Common myeloid progenitor, CD34-positive (primary cell): ENCODE measurements at places on chromosomes 16 and 17.

DNA sequence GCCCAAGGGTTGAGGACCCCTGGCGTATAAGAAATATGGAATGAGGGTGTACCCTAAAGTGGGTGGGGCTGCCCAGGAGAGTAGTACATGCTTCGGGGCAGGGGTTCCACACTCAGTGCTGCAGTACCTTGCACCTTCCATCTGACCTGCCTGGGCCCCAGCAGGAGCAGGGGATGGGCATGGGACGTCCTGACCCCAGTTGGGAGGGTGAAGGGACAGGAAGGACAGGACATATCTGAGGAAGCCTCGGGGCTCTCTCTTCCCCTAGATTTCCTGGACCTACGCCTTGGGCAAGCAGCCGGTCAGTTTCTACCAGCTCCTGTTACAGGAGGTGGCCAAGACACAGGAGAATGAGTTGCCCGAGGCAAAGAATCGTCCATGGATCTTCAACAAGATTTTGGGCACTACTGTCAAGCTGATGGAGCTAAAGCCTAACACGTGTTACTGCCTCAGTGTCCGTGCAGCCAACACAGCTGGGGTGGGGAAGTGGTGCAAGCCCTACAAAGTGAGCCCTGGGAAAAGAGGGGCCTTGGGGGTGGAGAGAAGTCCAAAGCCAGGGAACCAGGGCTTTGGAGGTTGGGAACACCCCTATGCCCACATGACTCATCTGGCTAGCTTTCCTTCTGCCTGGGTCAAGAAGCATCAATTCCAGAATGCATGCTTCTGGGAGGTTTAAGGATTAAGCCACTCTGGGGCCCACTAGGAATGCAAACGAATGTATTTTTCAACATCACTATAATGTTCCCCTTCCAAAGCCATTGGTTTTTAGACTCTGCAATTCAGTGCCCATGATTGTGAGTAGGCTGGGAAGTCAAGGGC, 7.9 kb downstream of the FNDC8 start:
- no peak for DNase-seq

- DNase-seq, result peak; percentile 91
These were observed at the start of gene TEX2 for GRCh38 chr17:64263000-64263766. TEX2 (minus strand) TSS chr17:64263260; CDS start chr17:64214217, 49,043 bp downstream.

- peak; percentile 9 for DNase-seq
These were observed 44.8 kb downstream of the ABCC12 start for GRCh38 chr16:48110982-48111381.

DNA sequence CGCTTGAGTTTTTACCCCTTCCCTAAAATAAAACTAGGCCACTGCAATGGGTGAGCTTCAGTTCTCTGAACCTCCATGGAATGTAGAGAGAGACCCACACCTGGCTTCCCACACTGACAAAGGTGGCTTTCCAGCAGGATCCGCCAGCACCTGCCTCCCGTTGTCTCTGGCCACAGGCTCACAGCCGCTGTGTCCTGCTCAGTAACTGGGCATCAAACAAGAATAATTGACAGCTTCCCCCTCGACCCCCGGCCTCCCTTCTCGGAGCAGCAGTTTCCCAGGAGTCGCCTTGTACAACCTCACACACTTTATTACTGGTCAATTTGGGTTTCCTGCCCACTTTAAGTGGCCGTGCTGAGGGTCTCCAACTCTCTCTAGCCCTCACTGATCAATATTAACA, 586.1 kb upstream of the PSMD7 start:
- no peak for DNase-seq

DNA sequence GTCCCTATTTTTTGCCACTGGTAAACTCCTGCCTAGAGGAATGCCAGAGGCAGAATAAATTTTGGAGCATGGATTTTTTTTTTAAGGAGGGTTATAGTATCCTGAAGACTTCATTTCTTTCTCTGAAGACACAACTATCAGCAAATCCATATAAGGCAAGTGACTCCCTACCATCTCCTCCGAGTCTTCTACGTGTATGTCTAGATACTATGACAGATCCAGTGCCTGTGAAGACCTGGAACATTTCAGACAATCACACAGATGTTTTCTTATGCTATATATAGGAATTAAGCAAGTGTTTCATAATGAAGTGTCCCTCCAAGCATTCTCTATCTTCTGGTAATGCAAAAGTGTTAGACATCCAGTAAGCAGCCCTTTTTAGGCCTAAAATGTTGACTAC, 255.5 kb upstream of the TBX2 start:
- DNase-seq, result no peak

DNA sequence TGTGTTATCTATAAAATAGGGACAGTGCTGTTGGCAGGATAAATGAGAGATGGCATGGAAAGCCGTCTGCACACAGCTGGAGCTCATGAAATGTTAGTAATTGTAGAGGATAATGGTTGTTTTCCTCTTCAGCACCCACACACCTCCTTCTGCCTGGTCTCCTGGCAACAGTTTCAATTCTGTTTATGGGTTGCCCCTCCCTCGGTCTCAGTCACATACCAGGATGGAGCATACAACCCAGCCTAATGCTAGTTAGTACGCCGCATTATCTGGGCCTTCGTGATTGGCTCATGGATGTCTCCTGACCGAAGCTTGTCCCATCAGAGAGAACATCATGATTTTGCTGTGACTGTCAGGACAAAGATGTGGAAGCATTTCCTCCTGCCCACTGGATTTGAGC, 126.2 kb upstream of the WSCD1 start:
- DNase-seq, result no peak

DNA sequence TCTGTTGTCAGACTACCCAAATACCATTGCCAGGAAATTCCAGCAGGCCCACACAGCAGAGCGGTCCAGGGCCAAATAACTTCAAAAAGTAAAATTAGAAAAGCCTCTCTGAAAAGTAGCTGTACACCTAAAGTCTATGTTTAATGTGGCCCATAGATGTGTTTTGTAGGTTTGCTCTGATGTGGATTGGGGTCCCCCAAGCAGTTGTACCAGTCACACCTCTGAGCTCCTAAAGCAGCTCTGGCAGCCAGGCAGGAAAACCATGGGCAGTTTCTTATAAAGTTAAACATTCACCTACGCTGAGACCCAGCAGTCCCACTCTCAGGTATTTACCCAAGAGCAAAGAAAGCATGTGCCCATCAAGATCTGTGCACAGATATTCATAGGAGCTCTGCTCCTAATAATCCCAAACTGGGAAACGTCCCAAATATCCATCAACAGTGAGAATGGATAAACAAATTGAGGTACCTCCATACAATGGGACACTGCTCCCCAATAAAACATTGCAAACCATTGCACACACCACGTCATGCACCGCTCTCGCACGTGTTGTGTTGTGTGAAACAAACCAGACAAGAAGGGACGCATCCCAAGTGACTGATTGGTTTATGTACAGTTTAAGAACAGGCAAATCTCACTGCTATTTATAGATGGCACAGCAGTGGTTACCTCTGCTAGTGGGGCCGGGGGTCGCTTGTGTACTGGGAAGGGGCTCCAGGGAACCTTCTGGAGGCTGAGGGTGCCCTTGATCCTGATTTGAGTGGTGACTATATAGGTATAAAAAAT, 15.8 kb upstream of the PRM1 start:
- DNase-seq, result peak; percentile 66

DNA sequence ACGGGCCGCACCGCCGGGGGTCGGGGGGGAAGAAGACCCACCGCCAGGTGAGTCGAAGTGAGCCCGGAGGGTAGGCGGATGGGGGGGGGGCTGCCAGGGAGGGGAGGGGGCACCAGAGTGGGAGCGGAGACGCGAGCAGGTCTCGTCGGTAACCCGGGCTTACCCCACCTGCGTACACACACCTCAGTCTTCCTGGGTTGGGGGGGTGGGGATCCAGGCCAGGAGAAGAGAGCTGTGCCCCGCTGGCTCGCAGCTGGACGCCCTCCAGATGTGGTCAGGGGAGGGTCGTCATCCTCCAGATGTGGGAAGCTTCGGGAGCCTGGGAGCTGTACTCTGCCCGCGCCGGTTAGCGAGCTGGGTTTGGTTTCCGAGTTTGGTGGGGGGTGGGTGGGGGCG, 1.2 kb downstream of the CACNA1G start:
- DNase-seq, result no peak

DNA sequence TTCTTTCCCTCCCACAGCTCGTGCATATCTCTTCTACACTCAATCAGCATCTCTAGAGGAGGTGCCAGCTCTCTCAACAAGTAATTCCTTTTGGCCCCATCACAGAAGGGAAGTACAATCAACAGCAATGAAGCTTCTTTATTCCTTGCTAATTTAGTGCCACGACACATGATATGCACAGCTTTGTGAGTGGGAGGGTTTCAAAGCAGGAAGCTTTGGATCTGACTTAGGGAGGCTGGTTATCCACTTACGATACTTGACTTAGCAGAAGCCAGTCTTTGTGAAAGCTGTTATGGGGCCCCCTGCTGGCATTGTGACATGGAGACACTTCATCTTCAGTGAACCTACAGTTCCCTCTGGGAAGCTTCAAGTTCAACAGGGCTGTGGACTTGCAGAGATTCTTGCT, 81.0 kb downstream of the TMEM100 start:
- DNase-seq, result peak; percentile 60

DNA sequence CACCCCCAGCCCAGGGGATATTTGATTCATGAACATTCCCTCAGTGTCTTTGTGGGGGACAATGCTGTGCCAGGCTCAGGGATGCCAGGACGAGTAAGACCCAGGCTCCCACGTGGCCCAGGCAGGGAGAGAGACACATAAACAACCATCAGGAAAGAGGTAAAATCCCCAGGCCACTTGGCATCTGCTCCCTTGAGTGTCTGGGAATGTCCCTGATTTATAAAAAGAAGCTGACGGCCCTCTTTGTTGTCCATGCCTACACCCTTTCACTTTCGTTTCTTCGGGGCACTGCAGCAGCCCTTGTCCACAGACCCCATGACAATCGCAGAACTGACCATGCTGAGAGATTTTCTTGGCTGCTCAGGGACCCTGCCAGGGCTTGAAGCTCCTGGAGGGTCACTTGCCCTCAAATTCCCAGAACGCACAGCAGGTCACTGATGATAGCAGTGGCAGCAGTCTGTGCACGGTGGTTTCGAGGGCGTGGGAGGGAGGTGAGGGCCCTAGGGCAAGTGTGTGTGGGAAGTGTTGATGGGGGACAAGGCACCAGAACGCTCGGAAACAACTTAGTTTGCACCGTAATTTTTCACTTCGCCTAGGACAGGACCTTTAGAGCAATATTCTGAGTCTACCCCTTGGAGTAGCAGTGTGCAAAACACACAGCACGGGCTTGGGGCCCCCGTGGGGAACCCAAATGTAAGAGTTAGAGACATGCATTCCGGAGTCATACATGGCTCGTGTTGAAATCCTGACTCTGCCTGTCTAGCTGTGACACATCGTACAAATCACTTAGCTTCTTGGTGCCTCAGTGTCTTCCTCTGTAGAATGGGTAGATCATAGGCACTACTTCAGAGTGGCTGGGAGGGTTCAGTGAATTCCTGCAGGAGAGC, 4.7 kb downstream of the NOD2 start:
- DNase-seq, result peak; percentile 70

DNA sequence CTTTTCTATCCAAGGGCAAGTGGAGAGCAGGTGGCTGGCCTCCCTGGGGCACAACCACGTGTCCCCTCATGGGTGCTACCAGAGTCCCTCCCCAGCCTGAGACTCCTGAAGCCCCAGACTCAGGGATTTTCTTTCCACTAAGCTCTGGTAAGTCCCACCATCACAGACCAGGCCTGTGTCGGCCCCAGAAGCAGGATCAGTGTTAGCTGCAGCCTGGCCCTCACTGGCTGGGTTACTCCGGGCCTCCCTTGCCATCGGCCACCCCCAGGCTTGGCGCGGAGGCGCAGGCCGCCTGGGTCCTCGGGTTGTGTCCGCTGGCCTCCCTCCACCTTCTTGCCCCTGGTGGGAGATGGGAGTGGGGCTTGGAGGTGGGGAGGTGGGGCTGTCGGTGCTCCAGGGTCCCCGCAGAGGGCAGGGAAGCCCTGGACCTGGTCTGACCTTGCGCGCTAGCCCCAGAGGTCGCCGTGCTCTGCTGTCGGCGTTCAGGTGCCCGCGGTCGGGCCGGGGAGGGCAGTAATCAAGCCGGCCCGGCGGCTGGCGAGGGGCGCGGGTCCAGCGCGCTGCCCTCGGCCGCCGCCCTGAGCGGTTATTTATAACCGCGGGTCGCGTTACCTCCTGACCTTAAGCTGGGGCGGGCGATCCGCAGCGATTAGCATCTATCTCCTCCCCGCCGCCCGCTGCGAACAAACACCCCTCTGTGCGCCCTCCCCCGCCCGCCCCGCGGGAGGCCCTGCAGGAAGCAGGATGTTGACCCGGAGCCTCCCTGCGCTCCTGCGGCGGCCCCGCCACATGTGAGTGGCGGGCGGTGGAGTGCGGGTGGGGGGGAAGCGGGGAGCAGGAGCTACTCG, 78.1 kb upstream of the TOB1 start:
- DNase-seq, result peak; percentile 81

- no peak for DNase-seq
These were observed 2.5 kb downstream of the AQP8 start for GRCh38 chr16:25219070-25219737.

DNA sequence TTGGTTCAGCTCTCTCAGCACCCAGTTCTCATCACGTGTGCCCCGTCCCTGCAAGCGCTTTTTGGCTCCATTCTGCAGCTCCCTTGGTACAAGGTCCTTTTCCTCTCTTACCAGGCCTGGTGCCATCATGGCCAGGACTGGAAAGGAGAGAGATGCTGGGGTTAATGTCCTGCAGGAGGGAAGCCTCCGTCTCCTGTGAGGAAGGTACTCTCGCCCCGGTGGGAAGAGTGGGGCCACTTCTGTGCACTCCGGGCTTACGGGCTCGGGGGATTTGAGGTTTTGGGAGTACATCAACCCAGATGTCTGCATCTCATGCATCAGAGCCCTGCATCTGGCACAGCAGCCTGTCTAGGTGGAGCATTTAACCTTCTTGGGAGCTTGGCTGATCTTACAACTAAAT, 10.1 kb downstream of the CTRB2 start:
- DNase-seq, result no peak

- no peak for DNase-seq
These were observed 283.4 kb upstream of the IRX5 start for GRCh38 chr16:54647216-54647615.

GRCh38 chr16:80303691-80304090, 237.1 kb upstream of the DYNLRB2 start:
- no peak for DNase-seq

- DNase-seq, result no peak
These were observed 3.5 kb upstream of the SPATA2L start for GRCh38 chr16:89705006-89705405.

GRCh38 chr17:74392848-74393247, 25.5 kb downstream of the GPR142 start:
- no peak for DNase-seq

GRCh38 chr17:51091635-51092034, 29.0 kb downstream of the SPAG9 start:
- DNase-seq, result no peak

GRCh38 chr16:23125277-23125676, 24.0 kb downstream of the USP31 start:
- DNase-seq, result no peak

GRCh38 chr17:32747856-32748255, 129.1 kb downstream of the MYO1D start:
- DNase-seq, result no peak
